Type B pancreatic cell (in vitro differentiated cells): ENCODE measurements at places on chromosomes 5 and 9.

- H3K27ac ChIP-seq: no peak overlapping the region
- H3K27me3 ChIP-seq: no peaks in the 10 kb centered on the region
- no peak overlapping the region for H3K4me3 ChIP-seq
- DNase-seq: no peak
- no peaks in the 10 kb centered on the region for H3K36me3 ChIP-seq
Observed at GRCh38 chr9:136972743-136973142, 4.6 kb upstream of the PTGDS start.

GRCh38 chr5:73323466-73323865 is 125.1 kb downstream of the FOXD1 start:
- no peak overlapping the region for H3K4me3 ChIP-seq
- peaks cover 50% of the 10 kb centered on the region for H3K27me3 ChIP-seq
- H3K4me1 ChIP-seq: peaks cover 7% of the 10 kb centered on the region
- no peaks in the 10 kb centered on the region for H3K36me3 ChIP-seq
- DNase-seq: no peak

DNA sequence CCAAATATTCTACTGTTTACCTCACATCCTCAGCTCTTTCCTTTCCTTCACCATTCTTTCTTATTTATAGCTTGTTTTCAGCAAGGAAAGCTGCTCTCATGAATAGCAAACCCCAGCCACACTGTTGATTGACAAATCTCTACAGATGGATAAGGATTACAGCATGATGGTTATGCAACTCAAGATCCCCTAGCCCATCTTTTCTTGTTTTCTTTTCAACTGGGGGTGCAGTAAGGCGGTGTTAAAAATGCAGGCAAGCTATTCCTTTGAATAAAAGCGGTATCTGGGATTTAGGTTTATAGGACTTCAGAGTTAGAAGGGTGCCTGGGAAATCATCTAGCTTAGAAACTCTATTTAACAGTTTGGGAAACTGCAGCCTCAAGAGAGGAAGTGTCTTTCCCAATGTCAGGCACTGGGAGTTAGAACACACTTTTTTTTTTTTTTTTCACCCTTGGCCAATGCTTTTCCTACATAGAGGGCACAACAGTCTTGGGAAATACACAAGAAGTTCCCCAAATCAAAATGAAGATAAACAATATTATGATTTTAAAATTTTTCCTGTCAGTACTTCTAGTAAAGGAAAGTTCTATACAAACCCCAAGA is 2.6 kb downstream of the SPARC start:
- H3K4me3 ChIP-seq: peak overlapping the region; percentile 4
- H3K36me3 ChIP-seq: peaks cover 11% of the 10 kb centered on the region
- H3K4me1 ChIP-seq: peaks cover 54% of the 10 kb centered on the region
- H3K27me3 ChIP-seq: peaks cover 8% of the 10 kb centered on the region
- peak overlapping the region; percentile 86 for H3K27ac ChIP-seq

- no peaks in the 10 kb centered on the region for H3K4me1 ChIP-seq
- no peaks in the 10 kb centered on the region for H3K27me3 ChIP-seq
- no peak overlapping the region for H3K4me3 ChIP-seq
- peaks cover 10% of the 10 kb centered on the region for H3K36me3 ChIP-seq
- H3K27ac ChIP-seq: no peak overlapping the region
- DNase-seq: no peak
Observed at GRCh38 chr9:121312169-121312568, 44.2 kb downstream of the GSN start.

DNA sequence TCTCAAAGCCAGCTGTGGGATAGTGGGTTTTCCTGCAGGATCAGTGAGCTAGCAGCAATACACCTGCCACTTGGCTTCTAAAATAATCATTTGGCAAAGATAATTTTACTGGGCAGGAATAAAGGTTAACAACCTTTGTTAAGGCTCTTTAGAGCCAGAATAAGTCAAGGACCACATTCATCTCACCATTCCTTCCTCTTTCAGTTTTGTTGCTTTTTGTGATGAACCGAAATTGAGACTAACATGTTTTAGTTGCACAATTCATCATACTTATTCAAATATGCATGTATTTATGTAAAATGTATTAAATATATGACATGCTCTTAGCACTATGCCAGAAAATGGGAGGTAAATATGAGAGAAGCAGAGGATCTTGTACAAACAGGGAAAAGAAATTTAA is 824.4 kb upstream of the TYRP1 start:
- no peak overlapping the region for H3K4me3 ChIP-seq
- DNase-seq: no peak
- peaks cover 20% of the 10 kb centered on the region for H3K27me3 ChIP-seq
- no peaks in the 10 kb centered on the region for H3K36me3 ChIP-seq

DNA sequence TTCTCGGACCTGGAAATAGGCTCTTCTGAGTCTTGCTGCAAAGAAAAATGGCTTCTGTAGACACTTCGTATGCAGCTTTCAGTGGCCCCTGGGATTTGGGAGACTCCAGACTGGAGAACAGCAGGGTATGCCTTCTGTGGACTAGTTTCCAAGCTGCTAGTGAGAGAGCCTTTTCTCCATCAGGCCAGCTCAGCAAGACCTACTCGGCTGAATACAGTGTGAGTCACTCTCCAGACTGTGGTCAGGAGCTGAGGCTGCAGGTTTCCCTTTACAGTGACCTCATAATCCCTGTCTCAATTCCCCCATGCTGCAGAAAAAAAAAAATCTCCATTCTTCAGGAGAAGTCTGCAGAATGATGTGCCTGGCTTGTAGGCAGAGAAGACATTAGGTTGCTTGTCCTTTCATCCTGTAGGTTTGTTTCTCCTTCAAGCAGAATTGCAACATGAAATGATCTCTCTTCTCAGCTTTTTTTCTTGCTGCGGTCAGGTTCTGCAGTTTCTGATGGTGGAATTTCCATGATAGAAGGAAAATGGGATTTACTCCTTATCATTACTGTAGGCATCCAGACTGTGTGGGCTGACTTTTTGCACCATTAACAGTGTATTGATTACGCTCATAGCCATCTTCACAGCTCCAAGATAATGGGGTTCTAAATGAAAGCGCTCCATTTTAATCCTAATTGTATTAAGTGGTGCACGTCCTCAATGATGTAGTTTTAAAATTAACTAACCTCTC is 78.3 kb upstream of the TNFSF8 start:
- no peak overlapping the region for H3K27ac ChIP-seq
- peaks cover 10% of the 10 kb centered on the region for H3K4me1 ChIP-seq
- no peak for DNase-seq
- no peaks in the 10 kb centered on the region for H3K36me3 ChIP-seq
- H3K4me3 ChIP-seq: no peak overlapping the region

- DNase-seq: no peak
- peak overlapping the region; percentile 16 for H3K4me3 ChIP-seq
- no peaks in the 10 kb centered on the region for H3K27me3 ChIP-seq
- peaks cover 32% of the 10 kb centered on the region for H3K4me1 ChIP-seq
Observed at GRCh38 chr9:81649475-81650240, 39.7 kb downstream of the TLE1 start.

DNA sequence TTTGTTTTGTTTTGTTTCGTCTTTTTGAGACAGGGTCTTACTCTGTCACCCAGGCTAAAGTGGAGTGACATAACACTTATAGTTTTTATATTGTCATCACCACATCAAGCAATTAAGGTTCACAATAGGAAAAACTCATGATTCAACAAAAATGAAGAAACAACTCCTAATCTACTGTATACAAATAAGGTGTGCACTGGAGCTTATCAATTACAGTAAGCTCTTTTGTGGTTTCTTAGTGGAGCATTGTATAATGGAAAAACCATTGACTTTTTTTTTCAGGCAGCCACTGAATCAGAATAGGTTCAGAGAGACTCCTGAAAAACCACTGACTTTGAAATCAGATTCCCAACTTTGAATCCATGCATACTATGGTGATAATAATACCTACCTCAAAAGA is 10.8 kb upstream of the PLIN2 start:
- peaks cover 9% of the 10 kb centered on the region for H3K4me1 ChIP-seq
- no peak overlapping the region for H3K27ac ChIP-seq
- no peak for DNase-seq
- no peaks in the 10 kb centered on the region for H3K36me3 ChIP-seq
- no peaks in the 10 kb centered on the region for H3K27me3 ChIP-seq

DNA sequence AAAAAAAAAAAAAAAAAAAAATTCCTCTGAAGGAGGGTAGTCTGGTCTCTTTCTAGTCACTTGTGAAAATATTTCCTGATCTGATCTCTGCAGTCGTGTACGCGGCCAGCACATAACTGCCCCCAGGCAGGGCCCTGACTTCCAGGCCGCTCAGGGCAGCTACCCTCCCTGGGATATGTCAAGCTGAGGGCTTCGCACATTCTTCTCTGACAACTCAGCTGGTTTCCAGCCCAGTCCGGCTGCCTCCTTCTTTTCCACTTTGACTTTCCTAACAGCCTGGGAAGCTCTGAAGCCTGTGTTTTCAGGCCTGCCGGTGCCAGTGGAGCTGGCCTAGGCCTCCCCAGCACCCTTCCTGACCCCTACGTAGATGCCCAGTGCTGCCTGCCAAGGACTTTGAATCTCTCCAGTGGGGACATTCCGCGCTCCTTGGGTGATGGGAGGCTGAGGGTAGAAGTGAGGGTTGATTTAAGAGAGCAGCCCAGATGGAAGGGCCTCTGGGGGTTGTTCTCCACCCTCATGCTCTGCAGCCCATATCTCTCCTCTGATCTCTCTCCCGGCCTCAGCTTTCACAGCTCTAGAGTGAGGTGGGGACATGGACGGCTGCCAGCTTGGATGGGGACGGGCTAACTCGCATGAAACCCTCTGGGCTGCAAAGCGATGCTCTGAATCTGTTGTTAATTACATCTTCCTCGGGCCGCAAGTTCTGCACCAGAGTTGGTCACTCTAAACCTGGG is 20.7 kb downstream of the COL5A1 start:
- peaks cover 28% of the 10 kb centered on the region for H3K36me3 ChIP-seq
- no peak for DNase-seq
- H3K27me3 ChIP-seq: peaks cover 8% of the 10 kb centered on the region
- H3K4me3 ChIP-seq: peak overlapping the region; percentile 67

- H3K4me3 ChIP-seq: no peak overlapping the region
- H3K36me3 ChIP-seq: no peaks in the 10 kb centered on the region
- H3K27me3 ChIP-seq: no peaks in the 10 kb centered on the region
Observed at GRCh38 chr9:14511452-14511851, 181.8 kb downstream of the ZDHHC21 start.

- H3K4me1 ChIP-seq: peaks cover 15% of the 10 kb centered on the region
- DNase-seq: no peak
- no peak overlapping the region for H3K4me3 ChIP-seq
- H3K27ac ChIP-seq: no peak overlapping the region
- H3K36me3 ChIP-seq: no peaks in the 10 kb centered on the region
Observed at GRCh38 chr9:115553060-115553773, 435.3 kb upstream of the TNC start.

- no peak overlapping the region for H3K27ac ChIP-seq
- no peaks in the 10 kb centered on the region for H3K36me3 ChIP-seq
- H3K27me3 ChIP-seq: peaks cover 3% of the 10 kb centered on the region
Observed at GRCh38 chr9:8673830-8674229, 874.3 kb upstream of the DMAC1 start.

DNA sequence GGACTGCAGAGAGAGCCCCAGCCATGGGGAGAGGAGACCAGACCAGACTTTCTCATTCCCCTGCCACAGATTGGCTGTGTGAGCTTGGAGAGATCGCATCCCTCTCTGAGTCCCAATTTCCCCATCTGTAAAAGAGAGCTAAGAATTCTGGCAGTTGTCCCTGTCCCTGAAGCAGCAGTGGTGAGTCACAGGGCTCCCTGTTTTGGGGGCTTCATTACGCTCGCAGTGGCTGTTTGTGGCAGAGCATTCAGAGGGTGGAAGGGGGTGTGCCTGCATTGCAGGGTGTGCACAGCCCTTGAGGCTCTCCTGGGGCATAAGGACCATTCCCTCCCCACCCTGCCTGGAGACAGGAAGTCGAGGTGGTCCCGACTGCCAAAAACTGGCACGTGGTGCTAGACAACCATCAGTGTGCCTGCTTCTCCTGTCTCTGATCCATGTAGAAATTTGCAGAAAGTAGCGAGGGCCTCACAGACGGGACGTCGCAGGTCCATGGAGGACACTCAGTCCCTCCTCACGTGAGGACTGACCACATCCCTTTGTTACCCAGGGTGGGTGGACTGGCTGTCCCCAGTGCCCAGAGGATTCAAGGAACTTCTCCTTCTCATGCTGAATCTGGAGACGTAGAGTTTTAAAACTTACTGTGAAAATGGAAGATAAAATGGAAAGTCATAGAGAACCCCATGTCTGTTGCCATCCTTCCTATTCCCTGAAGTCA is 35.3 kb downstream of the HRH2 start:
- H3K27ac ChIP-seq: no peak overlapping the region
- no peak overlapping the region for H3K4me3 ChIP-seq
- H3K36me3 ChIP-seq: no peaks in the 10 kb centered on the region

DNA sequence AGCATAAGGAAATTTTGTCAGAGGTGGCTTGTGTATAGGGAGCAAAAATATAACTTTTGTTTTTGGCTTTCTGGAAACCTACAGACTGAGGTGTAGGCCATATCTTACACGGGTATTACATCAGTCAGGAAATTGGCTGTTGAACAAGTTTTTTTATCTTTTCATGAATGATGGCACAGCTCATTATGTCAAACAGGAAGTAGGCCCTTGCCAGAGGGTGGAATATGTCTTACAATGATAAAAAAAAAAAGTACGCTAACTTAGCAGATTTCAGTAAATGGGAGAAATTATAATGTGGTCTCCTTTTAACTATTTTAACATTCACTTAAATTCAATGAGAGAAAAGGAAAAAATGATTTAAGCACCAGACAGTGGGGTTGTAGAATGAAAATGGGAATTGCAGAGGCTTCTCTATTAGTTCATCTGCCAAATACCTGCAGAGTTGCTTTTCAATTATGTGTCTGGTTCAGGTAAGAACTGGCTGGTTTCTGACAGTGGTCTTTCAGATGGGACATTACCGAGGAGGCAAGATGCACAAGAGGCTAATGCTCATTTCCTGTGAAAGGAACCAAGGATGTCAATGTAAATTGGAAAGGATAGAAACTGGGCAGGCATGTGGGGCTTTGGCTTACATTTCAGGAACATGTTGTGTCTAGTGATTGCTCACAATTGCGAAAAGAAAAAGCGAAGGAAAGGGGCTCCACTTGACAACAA is 169.9 kb downstream of the NNT start:
- H3K27me3 ChIP-seq: no peaks in the 10 kb centered on the region
- peak overlapping the region; percentile 8 for H3K4me3 ChIP-seq
- H3K4me1 ChIP-seq: no peaks in the 10 kb centered on the region

- H3K27ac ChIP-seq: no peak overlapping the region
- H3K36me3 ChIP-seq: no peaks in the 10 kb centered on the region
- peaks cover 8% of the 10 kb centered on the region for H3K4me1 ChIP-seq
- no peak overlapping the region for H3K4me3 ChIP-seq
Observed at GRCh38 chr5:3542769-3543168, 52.9 kb upstream of the IRX1 start.

- DNase-seq: no peak
- peaks cover 6% of the 10 kb centered on the region for H3K36me3 ChIP-seq
- H3K4me3 ChIP-seq: no peak overlapping the region
- no peaks in the 10 kb centered on the region for H3K27me3 ChIP-seq
- peaks cover 5% of the 10 kb centered on the region for H3K4me1 ChIP-seq
- no peak overlapping the region for H3K27ac ChIP-seq
Observed at GRCh38 chr9:4117835-4118610, 181.8 kb downstream of the GLIS3 start.

DNA sequence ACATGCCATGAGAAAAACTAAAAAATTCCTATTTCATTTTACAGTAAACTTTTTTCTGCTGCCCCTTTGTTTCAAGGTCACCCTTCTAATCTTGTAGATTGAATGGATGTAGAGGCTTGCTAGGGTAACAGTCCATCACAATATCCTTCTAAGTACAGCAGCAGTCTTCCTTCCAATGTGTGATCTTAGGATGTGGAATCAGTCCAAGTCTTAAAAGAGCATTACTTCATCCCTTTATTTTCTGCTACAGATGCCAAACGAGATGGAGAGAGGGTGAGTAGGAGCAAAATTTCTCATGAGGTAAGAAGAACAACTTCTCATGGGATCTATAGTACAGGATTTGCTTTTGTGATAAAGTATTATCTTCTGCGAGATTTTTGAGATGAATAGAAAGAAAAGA is 704 bp upstream of the IL33 start:
- no peak for DNase-seq
- H3K4me1 ChIP-seq: peaks cover 7% of the 10 kb centered on the region
- H3K27ac ChIP-seq: no peak overlapping the region
- no peaks in the 10 kb centered on the region for H3K27me3 ChIP-seq
- H3K4me3 ChIP-seq: no peak overlapping the region
